ENCODE measurements at places on chromosomes 7 and 10.

GRCh38 chr10:3779158-3779741 is 5.8 kb downstream of the KLF6 start:
- no peak for DNase-seq

DNA sequence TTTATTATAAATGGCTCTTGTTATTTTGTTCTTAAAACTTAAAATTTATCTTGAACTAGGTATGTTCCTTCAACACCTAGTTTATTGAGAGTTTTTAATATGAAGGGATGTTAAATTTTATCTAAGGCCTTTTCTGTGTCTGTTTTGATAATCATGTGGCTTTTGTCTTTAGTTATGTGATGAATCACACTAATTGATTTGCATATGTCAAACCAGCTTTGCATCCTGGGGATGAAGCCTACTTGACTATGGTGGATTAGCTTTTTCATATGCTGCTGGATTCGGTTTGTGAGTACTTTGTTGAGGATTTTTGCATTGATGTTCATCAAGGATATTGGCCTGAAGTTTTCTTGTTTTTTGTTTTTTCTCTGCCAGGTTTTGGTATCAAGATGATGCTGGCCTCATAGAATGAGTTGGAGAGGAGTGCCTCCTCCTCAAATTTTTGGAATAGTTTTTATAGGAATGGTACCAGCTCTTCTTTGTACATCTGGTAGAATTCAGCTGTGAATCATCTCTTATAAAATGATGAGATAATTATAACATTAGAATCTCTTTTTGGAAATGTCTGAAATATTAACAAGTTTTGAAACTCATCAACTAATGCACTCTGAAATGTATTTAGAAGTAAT is 78.7 kb upstream of the AGR3 start:
- DNase-seq: no peak

DNA sequence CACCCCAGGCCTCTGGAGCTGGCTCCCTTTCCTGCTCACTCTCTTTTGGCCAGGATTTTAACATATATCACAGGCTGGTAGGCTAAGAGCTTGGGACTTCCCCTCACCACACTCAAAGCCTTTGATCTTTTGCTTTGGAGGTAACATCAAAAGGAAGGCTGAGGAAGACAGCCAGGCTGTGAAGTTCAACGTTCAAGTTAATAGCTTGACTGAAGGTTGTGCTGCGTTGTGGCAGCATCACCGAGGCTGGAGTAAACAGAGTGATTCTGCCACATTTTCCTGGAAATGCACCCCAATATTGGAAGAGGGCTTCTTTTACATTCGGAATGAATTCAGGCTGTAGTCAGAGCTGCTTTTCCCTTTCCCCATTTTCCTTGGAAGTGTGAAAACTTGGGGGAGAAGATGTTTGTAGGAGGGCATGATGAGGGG is 57.3 kb downstream of the TCF7L2 start:
- DNase-seq: no peak

- DNase-seq: no peak
Measured at GRCh38 chr7:120993553-120994191, 5.2 kb downstream of the CPED1 start.

- DNase-seq: no peak
Measured at GRCh38 chr7:77498659-77499379, 38.3 kb upstream of the PTPN12 start.

GRCh38 chr7:64640504-64640903 is 25.4 kb upstream of the ZNF107 start:
- no peak for DNase-seq

DNA sequence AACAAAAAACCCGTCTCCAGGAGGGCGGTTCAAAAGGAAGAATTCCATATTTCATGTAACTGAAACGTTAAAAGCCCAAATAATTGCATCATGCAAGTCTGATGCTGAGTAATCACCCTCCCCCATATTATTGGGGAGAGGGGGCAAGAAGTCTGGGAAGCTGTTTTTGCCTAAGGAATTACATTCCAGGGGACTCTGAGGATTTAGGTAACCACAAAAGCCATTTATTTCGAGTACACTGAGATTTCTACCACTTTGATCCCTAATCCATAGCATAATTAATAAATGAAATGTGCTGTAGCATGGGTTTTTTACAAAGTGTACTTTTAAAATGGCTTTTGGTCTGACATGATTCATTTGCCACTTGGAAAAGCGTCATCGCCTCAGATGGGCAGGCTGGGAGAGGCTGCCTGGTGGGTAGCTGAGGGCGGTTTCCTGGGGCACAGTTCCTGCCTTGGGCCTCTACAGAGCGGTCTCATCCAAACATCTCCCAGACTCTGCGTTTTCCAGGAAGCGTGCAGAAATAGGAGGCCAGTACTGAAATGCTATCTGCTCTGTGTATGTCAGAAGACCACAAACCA is 106.5 kb downstream of the TCF7L2 start:
- DNase-seq: no peak

DNA sequence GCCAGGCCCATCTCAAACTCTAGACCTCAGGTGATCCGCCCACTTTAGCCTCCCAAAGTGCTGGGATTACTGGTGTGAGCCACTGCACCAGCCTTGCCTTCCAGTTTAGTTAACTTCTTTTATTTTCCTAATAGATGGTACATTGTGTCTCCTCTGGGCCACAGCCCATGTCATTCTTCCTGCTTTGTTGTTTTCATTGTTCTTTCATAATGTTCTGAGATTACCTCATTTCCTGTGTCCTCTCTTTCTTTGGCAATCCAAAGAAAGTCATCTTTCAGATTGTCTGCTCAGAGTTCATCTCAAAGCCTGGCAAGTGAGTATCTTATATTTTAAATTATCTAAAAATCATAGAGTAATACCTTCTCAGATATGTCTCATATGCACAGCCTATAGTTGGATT is at the start of gene OLAH:
OLAH (plus strand) TSS at position 270 of the 400 bp plus-strand sequence. CDS start 3,346 bp downstream, outside the sequence.
- DNase-seq: no peak

GRCh38 chr10:26944261-26944882 is 83.6 kb upstream of the ABI1 start:
- DNase-seq: no peak

DNA sequence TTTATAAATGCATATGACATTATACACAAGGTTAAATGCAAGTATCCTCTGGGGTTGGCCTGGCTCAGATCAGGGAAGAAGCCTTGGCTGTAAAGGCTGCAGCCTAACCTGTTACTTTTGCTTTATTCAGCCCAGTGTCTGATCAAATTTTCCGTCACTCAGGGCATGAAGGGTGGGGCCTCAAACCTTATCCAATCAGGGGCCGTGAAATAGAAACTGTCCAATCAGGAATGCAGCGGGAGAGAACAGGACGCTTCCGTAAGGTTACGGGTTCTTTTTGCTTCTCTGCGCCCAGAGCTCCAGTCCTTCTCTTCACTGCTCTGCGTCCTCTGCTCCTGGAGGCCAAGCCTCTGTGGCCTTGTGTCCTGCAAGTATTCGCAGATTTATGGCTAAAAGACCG is at the start of gene ZNF716:
ZNF716 (plus strand) TSS at position 274 of the 400 bp plus-strand sequence; CDS start at position 386, 112 bp downstream.
- no peak for DNase-seq

DNA sequence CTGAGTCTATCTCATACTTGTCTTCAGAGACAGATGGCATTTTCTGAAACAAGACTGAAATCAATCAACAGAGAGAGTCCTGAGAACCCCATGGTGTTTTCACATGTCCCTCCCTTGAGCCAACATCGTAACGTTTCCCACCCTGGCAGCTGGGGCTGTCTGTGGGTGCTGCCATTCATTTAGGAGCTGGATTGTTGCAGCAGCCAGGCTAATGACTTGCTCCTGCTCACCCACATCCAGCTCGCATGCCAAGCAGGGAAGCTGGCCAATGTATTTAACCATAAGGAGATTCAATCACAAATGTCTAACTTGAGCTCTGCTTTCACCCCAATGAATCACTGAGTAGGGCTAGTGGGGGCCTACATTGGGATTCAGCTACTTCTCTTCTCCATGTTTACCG is 146.1 kb downstream of the ADRA2A start:
- no peak for DNase-seq

GRCh38 chr7:19754521-19755116 is 18.8 kb downstream of the TMEM196 start:
- no peak for DNase-seq

GRCh38 chr7:129830949-129831348 is 121.8 kb downstream of the UBE2H start:
- DNase-seq: no peak

DNA sequence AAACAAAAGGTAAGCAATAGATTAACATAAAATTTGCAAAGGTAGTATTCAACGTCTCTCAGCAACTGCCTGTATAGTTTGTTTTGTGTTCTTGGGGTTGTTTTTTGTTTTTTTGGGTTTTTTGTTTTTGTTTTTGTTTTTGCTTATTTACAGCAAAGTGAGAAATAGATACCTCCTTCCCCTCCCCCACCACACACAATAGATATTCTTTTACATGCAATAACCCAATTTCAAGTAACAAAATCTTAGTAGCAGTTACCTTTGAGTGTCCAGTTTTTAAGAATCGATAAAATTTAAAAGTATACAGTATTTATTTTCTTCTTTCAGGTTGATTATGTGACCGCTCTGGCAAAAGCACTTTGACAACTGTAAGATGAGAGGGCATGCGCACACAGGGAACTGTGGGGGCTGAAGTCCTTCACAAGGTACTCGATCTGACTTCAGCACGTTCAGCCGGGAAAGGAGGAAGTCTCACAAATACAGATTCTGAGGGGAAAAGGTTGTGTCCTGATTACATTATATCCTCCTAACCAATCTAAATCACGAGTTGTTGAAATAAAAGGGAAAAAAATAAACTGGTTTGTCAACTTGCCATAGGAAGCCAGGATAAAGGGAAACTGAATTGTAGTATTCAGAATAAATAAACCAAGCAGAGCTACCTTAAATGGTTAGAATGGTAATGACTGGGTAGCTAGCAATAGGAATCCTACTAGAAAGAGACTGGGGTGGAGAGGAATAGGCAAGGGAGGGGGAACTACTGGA is 47.8 kb downstream of the CPEB3 start:
- no peak for DNase-seq

DNA sequence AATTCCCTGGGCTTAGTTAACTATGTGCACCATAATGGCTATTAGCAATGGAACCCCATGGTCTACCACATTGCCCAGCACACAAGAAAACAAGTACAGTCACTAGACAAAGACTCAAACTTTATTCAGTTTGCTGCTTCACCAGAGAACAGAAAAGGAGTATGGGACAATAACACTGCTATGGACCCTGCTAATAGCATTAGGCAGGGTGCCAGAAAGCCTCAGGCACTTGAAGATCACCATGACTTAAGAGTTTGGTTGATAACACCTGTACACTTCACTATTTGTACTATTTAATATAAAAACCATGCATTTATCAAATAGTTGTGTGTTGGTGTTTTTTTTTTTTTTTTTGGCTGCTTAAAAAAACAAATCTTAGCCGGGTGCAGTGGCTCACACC is 159.6 kb downstream of the KMT2E start:
- DNase-seq: no peak

GRCh38 chr7:94374721-94375566 is 19.8 kb upstream of the COL1A2 start:
- no peak for DNase-seq

GRCh38 chr7:117112640-117113039 is 159.3 kb downstream of the ST7 start:
- DNase-seq: no peak

- no peak for DNase-seq
Measured at GRCh38 chr10:76422769-76423168, 991.3 kb downstream of the LRMDA start.

- no peak for DNase-seq
Measured at GRCh38 chr7:3007696-3008095, 36.0 kb downstream of the CARD11 start.

- no peak for DNase-seq
Measured at GRCh38 chr7:27159266-27160144, 3.0 kb upstream of the HOXA7 start.

DNA sequence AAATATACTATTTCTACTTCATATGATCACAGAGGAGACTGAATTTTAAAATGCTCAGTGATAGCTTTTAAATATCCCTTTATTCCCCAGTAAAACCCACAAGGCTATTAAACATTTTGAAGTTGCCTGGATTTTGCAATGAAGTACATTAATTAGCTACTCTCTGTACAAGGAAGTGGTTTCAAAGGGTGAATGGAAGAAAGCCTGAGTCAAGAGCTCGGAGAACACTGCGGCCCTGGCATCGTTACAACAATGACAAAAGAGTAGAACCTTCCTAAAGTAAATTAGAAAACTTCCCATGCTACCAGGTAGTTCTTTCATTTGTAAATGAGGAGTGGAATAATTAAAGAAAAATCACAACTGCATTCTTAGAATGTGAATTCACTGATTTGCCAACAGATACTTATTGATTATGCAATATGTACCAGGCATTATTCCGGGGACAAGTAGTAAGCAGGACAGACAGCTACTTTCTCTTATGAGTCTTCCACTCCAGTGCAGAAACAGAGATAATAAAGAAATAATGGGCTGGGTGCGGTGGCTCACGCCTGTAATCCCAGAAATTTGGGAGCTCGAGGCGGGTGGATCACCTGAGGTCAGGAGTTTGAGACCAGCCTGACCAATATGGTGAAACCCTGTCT is 63.0 kb downstream of the ZNF22 start:
- DNase-seq: no peak

- DNase-seq: no peak
Measured at GRCh38 chr7:64373017-64373416, 59.3 kb downstream of the ZNF736 start.

- DNase-seq: no peak
Measured at GRCh38 chr10:43172645-43173044, 34.4 kb downstream of the CSGALNACT2 start.

- no peak for DNase-seq
Measured at GRCh38 chr7:102097601-102098161, 189.0 kb upstream of the SH2B2 start.

GRCh38 chr7:18768256-18768655 is 272.7 kb downstream of the HDAC9 start:
- no peak for DNase-seq

Data from stimulated activated CD4-positive, alpha-beta T cell treated with anti-CD3 and anti-CD28 coated beads, Interleukin-12 subunit alpha, Interleukin-12 subunit beta, amount 100 ng/mL, for 48 hours (primary cell).